ENCODE measurements at places on chromosomes 7 and 10. TPM values are rescaled to one million over a fixed set of nuclear protein-coding genes. Genes with fewer than 3 reads are reported as not detected.

The EBLN1 gene
- total RNA-seq: 0.21 TPM

The MSS51 gene
- total RNA-seq: 0.71 TPM

The PBLD gene
- total RNA-seq: 3.7 TPM

The STK17A gene
- 34.1 TPM for total RNA-seq

The SDK1 gene
- 0.27 TPM for total RNA-seq

The MUC12 gene
- 20.6 TPM for total RNA-seq

The PITX3 gene
- 0.37 TPM for total RNA-seq

The GSTO2 gene
- 2.3 TPM for total RNA-seq

The STOX1 gene
- total RNA-seq: 0.87 TPM

The DNAJC12 gene
- total RNA-seq: 79.5 TPM

The CRPPA gene
- 0.57 TPM for total RNA-seq

The PNLIPRP2 gene
- total RNA-seq: not detected

The STAG3 gene
- total RNA-seq: 0.22 TPM

The TACR2 gene
- 0.33 TPM for total RNA-seq

The ADAM12 gene
- total RNA-seq: 5.4 TPM

The MRLN gene
- not detected for total RNA-seq

The NUPR2 gene
- total RNA-seq: not detected

The RRP12 gene
- total RNA-seq: 58.8 TPM

The ACTR3C gene
- not detected for total RNA-seq

The NRF1 gene
- total RNA-seq: 9.5 TPM

The TBC1D12 gene
- 5.1 TPM for total RNA-seq

The LRRC61 gene
- total RNA-seq: 0.16 TPM

The AOAH gene
- not detected for total RNA-seq

The MMD2 gene
- total RNA-seq: not detected

The INMT gene
- total RNA-seq: not detected

The RAMP3 gene
- not detected for total RNA-seq

The GDF10 gene
- 0.09 TPM for total RNA-seq

The DNAH11 gene
- 0.15 TPM for total RNA-seq

The CHCHD3 gene
- 76.5 TPM for total RNA-seq

The CLCN1 gene
- 0.02 TPM for total RNA-seq

The SNCG gene
- total RNA-seq: 14.6 TPM

The TCF7L2 gene
- total RNA-seq: 23.4 TPM

The RASA4B gene
- 1.7 TPM for total RNA-seq

The TWIST1 gene
- total RNA-seq: 3.8 TPM
